ENCODE measurements at places on chromosomes 13 and 19.

DNA sequence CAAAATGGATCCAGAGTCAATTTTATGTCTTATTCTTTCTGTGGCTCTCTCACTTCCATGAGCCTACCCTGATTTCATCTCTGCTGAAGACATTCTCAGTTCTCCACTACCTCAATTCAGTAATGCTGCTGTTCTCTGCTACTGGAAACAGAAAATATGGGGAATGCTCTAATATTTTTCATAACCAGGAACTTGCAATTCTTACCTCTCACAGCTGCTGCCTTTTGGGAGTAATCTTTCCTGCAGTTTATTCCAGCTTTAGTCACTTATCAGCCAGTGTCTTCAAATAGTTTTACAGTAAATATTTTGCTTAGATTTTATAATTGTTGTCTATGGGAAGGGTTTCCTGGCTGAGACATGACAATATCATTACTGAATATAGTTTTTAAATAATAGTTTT, 145.1 kb upstream of the UFM1 start:
- DNase-seq: no peak

DNA sequence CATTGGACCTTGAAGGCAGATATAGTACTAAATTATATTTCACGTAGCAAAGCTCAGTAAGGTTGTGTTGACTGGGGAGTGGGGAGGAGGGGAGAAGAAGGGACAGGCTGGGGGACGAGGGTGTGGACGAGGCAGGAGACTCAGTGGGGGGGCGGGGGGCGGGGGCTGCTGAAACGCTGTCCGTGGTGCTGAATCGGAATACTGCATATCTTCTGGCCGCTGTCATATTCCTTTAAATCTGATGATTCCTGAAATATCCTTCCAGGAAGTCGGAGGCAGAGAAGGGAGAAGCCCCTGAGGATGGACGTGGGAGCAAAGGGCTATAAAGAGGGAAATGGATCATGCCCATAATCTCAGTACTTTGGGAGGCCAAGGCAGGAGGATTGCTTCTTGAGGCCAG, 34.7 kb upstream of the CASP14 start:
- DNase-seq: no peak

GRCh38 chr13:60019119-60019993, 144.4 kb downstream of the DIAPH3 start:
- DNase-seq: no peak

GRCh38 chr19:40592170-40592569, 9.0 kb upstream of the LTBP4 start:
- DNase-seq: no peak

DNA sequence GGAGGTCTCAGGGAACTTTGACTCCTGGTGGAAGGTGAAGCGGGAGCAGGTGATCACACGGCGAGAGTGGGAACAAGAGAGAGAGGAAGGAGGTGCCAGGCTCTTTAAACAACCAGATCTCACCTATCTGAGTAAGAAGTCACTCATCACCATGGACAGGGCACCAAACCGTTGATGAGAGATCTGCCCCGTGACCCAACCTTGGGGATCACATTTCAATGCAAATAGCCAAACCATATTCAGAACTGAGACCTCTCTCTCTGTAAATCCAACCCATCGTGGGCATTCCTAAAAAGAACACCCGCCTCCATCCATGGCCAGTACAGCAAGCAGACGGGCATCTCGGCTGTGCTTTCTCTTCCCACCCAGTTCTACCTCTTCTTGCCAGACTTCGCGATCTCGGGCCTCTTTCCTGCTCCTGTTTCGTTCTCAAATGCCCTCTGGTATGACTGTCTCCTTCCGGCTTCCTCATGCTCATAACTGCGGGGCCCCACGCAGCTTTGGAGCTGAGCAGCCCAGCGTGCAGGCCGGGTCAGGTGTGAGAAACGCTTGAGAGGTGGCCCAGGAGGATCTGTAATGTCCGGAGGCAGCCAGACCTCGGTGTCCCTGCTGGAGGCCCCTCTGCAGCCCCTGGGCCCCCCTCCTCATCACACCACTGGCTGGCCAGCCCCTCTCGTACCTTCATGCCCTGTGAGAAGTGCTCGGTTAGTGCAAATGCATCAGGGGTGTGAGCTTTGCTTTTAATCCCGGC, 97.0 kb upstream of the GPR183 start:
- no peak for DNase-seq

DNA sequence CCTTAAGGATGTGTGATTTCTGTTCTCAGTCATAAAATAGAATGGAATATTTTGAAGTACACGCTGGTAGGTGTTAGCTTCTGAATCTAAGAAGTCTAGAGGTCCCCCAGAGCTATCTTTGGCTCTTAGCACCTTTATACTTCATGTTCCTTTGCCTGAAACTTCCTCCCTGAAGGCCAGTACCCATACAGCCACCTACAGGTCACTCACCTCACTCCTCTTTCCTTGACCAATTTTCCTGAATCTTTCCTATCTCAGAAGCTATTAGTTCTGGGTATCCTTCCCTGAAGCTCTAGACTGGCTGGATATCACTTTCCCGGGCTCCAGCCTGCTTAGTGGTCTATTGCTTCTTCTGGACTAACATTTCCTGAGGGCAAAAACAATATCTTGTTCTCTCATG, 93.4 kb upstream of the EDNRB start:
- no peak for DNase-seq

GRCh38 chr19:28367146-28367545, 845.8 kb downstream of the UQCRFS1 start:
- no peak for DNase-seq

DNA sequence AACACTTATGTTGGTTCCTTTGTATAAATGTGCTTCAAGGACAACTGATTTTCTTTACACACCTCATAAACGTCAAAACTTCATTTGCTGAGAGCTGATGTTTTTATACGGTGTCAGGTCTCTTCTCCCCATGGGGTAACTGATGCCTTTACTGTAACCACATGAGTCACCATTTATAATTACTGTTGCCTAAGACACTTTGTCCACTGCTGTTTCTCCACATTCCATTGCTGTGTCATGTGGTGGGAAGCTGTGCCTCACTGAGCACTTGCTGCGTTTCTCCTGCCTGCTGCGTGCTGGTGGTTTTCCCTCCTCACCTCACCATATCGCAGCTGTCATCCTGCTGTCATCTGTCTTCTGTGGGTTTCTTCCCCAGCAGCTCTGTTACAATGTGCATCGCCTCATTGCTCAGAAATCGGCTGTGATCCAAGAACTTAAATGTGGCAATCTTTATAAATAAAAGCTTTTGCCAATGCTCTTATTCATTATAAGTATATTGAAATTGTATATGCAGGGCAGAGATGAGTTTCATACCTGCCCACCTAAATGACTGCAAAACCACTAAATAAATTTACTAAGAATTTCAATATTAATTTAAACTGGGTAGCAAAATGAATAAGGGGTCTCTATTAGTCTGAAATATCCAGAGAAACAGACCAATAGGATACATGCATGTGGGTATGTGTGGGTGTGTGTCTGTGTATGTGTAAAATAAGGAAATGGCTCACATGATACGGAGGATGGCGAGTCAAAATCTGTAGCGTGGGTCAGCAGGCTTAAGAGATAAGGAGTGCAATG, 547.0 kb upstream of the SLITRK5 start:
- no peak for DNase-seq

- no peak for DNase-seq
Measured at GRCh38 chr19:31255174-31255799, 93.9 kb downstream of the TSHZ3 start.

DNA sequence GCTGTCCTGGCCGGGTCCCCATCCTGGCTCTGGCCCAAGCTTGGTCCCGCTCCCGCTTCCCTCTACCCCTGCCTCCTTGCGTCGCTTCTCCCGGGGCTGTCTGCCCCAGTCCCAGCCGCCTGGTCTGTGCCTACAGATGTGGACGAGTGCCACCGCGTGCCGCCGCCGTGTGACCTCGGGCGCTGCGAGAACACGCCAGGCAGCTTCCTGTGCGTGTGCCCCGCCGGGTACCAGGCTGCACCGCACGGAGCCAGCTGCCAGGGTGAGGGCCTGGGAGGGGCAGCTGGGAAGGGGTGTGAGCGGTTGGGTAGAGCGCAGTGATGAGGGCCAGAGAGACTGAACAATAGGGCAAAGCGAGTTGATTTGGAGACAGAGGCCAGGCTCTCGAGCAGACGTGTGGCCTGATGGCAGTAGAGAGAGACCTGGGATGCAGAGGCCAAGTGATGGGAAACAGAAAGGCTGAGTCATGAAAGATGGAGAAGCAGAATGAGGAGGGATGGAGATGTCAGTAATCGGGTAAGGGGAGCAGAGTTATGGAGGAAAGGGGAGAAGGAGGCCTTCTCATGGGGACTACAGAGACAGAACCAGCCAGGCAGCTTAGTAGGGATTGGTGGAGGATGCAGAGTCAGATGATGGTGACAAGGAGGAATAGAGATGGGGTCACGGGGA, 9.4 kb downstream of the LTBP4 start:
- DNase-seq: peak; percentile 66

GRCh38 chr13:39822437-39822836, 167.0 kb downstream of the COG6 start:
- no peak for DNase-seq

GRCh38 chr13:60094385-60095088, 69.2 kb downstream of the DIAPH3 start:
- DNase-seq: no peak

GRCh38 chr13:106417467-106418110, 117.9 kb downstream of the EFNB2 start:
- no peak for DNase-seq

DNA sequence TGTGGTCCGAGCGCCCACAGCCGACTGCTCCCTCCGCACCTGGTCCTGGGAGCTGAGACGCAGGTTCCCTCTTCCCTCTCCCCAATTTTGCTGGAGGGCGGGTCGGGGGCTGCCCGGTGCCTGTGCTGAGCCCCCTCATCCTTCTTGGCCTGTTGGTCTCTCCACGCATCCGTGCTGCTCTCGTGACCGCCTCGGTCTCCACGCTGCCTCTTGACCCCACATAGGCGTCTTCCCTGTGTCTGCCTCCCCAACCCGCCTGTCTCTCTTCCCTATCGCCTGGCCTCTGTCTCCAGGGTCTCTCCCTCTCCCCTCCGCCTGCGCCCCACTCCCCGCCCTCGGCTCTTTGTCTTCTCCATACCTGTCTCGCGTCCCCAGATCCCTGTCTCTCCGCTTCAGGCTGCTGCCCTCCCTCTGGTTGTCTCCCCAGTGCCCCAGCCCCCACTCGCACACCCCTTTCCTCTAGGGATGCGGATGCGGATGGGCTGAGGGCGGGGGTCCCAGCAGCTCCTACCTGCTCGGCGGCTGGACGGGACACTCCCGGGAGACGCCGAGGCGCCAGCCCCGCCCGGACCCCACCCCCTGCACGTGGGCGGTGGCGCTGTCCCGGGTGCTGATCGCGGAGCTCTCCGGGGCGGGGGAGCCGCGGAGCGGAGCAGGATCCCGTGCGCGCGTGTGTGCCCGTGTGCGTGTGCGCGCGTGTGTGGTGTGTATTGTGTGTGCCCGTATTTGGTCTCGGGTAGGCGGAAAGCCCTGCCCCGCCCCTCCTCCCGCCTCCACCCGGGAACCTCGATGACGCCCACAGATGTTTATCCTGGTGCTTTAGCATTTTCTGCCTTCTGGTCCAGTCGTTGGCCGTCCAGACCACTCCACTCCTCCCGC, at the start of gene SYT5:
TSS of gene SYT5 (minus strand) at position 684 of the 879 bp plus-strand sequence. CDS start 1,248 bp downstream, outside the sequence.
- peak; percentile 87 for DNase-seq

GRCh38 chr19:55304980-55305379, 20.2 kb downstream of the TMEM150B start:
- DNase-seq: no peak

GRCh38 chr19:47610902-47611301, 2.0 kb downstream of the BICRA start:
- DNase-seq: no peak

DNA sequence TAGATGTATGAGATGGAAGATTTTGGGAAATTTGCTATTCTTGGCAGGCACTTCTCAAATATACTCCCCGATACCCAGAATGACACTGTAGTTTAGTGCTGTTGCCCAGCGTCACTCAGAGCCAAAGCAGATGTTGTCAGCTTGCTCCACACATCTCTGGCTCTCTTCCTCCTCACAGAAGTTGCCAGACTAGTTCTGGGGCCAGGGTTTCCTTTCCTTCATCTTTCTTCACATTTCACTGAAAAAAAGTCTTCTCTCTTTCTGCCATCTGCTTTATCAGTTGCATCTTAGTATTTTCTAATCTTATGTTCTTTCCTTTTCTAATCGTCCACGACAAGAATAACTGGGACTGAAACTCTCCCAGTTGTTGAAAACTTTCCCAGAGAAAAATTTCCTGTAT, 251.4 kb downstream of the RGCC start:
- DNase-seq: no peak

- DNase-seq: no peak
Measured at GRCh38 chr19:35569281-35569781, 5.9 kb upstream of the ATP4A start.

DNA sequence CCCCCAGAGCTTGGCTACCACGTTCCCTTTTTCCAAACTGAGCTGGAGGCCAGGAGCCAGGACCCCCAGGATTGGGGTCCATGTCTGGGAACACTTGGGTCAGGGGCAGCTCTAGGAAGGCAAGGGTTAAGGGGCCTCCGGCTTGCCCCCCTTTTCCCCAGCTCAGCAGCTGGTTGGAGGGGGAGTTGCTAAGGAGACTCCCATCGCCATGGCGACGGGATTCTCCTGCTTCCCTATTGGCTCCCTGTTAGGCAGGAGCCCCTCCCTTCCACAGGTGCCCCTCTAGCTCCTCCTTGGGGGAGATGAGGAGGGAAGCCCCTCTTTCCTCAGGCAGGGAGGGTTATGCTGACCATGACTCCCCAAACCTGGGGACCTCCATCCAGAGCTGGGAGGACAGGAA, 33.9 kb downstream of the PDE4A start:
- DNase-seq: no peak

GRCh38 chr13:98144801-98145350, 2.0 kb downstream of the FARP1 start:
- no peak for DNase-seq

- no peak for DNase-seq
Measured at GRCh38 chr13:99033814-99034213, 56.0 kb upstream of the DOCK9 start.

- DNase-seq: no peak
Measured at GRCh38 chr13:41282129-41282571, 18.8 kb upstream of the MTRF1 start.

DNA sequence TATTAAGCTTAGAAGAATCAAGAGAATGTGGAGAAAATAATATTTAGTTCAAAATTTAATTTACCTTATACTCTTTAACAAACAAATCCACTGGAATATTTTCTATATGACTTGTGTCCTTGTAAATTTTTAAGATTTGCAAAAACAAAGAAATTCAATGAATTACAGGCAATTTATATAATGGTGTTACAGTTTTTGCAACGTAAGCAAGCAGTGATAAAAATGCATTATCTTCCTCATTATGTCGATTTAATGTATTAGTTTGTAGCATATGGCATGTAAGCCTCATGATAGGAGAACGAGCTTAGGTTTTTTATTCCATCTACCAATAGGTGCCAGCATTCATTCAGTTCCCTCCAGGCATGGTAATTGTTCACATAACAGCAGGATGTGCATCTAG, 100.0 kb upstream of the PCDH9 start:
- no peak for DNase-seq

GRCh38 chr13:90302107-90302506, 1045.4 kb upstream of the MIR17HG start:
- no peak for DNase-seq

DNA sequence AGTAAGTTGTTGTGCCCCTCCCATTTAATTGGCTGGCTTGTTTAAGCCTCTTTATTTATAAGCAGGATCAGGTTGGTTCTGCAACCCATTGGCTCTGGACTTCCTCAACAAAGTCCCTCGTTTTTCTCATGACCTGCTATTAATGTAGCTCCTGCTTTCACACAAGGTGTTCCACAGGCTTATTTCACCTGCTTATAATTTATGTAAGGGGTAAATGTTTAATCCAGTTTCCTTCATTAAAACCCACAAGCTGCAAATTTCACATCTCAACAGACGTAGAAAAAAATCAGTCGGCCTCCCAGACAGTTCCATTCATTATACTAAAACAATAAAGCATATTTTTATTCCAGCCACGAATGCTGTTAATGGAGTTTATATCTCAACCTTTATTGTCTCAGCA, 86.1 kb downstream of the TBC1D4 start:
- DNase-seq: no peak
